ENCODE measurements at places on chromosomes 11 and 22. TPM values are rescaled to one million over a fixed set of nuclear protein-coding genes. Genes with fewer than 3 reads are reported as not detected.

Gene OR6T1
- not detected for total RNA-seq

Gene RTN4RL2
- total RNA-seq, result 0.54 TPM

Gene RHOG
- total RNA-seq, result 170 TPM

DNA sequence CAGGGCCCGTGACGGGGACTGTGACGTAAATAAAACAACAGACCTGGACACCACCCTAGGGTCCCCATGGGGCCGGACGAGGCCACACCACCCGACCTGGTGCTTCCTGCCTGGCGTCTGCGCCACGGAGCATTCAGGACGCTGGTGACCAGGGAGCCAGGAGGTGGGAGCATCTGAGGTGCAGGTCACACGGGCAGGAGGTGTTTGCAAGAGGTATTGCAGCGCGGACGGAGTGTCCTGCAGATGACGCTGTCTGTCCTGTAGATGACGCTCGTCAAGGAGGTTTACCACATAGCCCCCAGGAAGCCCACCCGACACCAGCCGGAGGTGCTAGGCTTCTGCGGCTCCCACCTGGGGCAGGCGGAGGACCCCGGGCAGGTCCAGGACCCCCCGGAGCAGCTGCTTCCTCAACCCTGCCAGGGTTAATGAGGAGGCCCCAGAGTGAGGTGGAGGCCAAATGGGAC, 986 bp upstream of the MUC5B start:
- H3K27ac ChIP-seq, result no peak overlapping the region
- H3K36me3 ChIP-seq, result no peaks in the 10 kb centered on the region

- DNase-seq, result no peak
- no peak overlapping the region for H3K4me3 ChIP-seq
- no peak overlapping the region for H3K27ac ChIP-seq
- H3K27me3 ChIP-seq, result no peaks in the 10 kb centered on the region
- no peaks in the 10 kb centered on the region for H3K4me1 ChIP-seq
- H3K36me3 ChIP-seq, result peaks cover 2% of the 10 kb centered on the region
Measured at GRCh38 chr11:1508491-1508891, 21.9 kb upstream of the MOB2 start.

GRCh38 chr22:47060718-47061117, 298.3 kb downstream of the TBC1D22A start:
- H3K4me1 ChIP-seq, result peaks cover 7% of the 10 kb centered on the region
- H3K36me3 ChIP-seq, result peaks cover 7% of the 10 kb centered on the region
- no peaks in the 10 kb centered on the region for H3K27me3 ChIP-seq
- H3K4me3 ChIP-seq, result no peak overlapping the region
- no peak for DNase-seq

GRCh38 chr22:21865041-21865440, 2.4 kb downstream of the MAPK1 start:
- no peak for DNase-seq
- peaks cover 15% of the 10 kb centered on the region for H3K36me3 ChIP-seq
- H3K27me3 ChIP-seq, result peaks cover 5% of the 10 kb centered on the region
- no peak overlapping the region for H3K27ac ChIP-seq
- peak overlapping the region; percentile 45 for H3K4me3 ChIP-seq
